CD8-positive, alpha-beta T cell (primary cell): ENCODE measurements at places on chromosomes 3 and 15.

DNA sequence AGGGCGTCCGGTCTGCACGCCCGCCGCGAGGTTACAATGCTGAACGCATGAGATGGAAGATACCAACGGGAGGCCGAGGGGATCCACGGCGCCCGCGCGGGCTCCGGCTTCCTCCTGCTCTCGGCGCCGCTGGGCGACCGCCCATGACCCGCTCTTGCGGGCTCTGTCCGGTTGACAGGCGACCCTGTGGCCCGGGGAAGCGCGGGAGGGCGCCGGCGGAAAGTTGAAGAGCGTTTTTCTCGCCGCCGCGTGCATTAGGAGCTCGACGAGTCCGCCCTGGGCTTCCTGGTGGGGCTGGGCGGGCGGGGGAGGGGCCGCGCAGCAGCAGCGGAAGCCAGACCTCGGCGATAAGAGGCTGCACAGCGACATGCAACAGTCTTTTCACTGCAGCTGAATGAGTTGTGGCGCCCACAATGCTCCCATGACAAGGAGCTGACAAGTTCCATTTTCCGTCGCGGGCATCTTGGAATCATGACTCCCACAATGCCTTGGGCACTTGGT, at the start of gene MBNL1:
TSS of gene MBNL1 (plus strand) at position 375 of the 501 bp plus-strand sequence. CDS start 31,265 bp downstream, outside the sequence.
- DNase-seq = peak; percentile 90

DNA sequence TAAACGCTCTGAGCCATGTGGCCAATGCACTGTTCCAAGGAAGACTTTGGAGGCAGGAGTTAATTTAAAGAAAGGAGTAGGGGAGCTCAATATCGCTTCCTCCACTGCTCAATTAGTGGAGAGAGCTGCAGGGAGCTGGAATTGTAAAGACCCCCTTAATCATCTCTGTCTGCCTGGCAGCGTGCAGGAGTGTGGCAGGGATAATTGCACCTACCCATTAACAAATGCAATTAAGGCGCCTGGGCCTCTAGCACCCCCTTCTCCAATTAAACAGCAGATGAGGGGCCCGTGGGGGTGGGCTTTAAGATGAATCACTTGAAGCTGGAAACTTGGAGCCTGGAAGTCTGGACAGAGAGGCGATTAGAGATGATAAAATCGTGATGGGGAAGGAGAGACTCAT, 61.7 kb upstream of the GLCE start:
- no peak for DNase-seq

- DNase-seq = no peak
These were observed 18.7 kb downstream of the TNFAIP8L3 start for GRCh38 chr15:51075826-51076523.

DNA sequence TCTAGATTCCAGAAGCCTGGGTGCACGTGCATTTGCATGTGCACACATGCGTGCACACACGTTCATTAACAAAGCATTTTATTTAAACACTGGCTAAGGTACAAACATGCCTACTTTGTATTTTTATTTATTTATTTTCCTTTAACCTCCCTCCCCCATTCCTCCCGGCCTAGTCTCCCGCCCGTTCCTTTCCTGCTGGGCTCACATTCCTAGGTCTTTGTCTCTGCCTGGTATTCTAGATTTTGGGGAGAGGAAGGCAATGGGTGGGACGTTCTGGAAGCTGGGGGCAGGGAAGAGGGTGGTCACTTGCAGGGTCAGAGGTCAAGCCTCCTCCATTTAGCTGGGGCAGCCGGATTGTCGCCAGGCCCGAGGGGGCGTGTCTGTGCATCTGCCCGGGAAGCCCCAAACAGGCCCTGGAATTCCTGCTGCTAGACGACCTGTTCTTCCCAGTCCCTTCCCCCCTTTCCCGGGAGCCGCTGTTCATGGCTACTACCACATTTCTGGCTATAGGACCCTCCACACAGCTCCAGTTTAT, 51.8 kb downstream of the TRIM71 start:
- DNase-seq = no peak

DNA sequence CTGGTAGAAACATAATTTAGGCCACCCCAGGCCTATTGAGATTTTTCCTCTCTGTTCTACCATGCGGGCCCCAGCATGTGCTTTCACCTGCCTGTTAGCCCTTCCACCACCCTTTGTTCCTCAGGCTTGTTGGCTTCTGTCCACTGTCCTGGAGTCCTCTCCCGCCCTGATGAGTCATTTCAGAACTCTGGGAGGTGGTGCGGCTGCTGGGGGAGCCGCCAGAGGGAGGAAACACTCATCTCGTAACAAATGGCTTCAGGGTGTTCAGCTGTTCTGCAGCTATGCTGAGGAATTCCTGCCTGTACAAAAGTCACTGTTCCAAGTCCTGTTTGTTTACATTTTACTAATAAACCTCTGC, 36.3 kb downstream of the LRTM1 start:
- DNase-seq = no peak

DNA sequence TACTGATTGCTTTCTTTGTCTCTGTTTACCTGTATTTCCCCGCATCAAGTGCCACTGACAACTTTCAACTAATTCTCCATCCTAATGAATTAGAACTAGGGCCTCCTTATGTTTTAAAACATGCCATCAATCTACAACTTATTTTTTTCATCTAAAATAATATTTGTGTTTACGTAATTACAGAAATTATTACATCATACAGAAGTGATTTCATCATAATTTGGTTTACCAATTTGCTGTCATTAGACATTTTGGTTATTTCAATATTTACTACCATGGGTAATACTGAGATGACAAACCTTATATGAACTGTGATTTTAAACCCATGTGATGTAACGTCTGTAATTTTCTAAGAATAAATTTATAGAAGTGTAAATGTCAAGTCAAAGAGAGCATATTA, 468.0 kb upstream of the IL12A start:
- DNase-seq = no peak

- no peak for DNase-seq
These were observed 125.1 kb upstream of the IQSEC1 start for GRCh38 chr3:13198264-13198879.

DNA sequence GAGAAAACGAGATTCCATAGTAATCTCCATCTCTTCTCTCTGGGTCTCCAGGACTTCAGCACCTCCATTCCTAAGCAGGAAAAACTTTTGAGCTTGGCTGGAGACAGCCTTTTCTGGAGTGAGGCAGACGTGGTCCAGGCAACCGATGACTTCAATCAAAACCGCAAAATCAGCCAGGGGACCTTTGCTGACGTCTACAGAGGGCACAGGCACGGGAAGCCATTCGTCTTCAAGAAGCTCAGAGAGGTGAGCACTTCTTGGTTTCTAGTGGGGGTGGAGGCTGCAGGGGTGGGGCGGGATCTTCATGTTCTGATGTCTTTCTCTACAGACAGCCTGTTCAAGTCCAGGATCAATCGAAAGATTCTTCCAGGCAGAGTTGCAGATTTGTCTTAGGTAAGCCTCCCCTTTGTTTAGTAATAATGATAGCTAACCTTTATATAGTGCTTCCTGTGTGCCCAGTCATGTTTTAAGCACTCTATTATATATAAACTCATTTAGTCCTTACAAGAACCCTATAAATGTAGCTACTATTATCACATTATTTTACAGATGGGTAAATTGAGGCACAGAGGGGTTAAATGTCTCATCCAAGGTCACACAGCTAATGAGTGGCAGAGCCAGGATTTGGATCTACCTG, 35.0 kb upstream of the TATDN2 start:
- DNase-seq = no peak

DNA sequence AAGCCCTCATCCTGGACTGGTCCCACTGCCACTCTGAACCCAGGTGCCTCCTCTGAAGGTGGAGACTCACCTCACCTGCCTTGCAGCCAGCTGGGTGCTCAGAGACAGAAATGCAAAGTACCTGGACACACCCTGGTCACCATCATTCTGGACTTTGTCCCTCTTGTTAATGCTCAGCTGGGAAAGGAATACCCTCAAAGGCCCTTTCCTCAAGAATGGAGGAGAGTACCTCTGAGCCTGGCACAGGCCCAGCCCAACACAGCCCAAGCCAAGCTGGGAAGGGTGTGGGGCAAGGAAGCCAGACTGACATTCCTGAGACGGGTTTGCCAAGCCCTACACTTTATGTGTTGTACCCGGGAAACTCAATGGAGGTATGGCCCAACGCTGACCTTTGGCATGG, 983 bp upstream of the ALAS1 start:
- peak; percentile 17 for DNase-seq

GRCh38 chr15:64333986-64334929, 21.7 kb downstream of the CSNK1G1 start:
- peak; percentile 42 for DNase-seq

GRCh38 chr3:99041747-99042146, 140.3 kb upstream of the DCBLD2 start:
- no peak for DNase-seq

- DNase-seq = no peak
These were observed 322.7 kb downstream of the SV2B start for GRCh38 chr15:91422797-91423196.

DNA sequence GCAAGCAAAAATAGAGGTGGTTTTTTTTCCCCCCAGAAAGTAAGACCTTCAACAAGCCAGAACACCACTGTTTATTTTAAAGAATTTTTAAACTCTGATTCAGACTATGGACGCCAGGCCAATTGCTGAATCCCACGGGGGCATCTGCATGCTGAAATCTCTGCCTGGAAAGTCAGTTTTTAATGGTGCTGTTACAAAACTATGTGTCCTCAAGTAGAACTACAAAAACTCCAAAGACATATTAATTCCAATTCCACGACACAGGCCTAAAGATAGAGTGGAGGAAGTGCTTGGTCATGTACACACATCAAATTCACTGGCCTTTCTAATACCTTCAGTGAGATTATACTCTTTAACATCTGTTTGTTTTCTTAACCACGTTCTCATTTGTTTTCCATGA, 490.5 kb upstream of the NR2F2 start:
- no peak for DNase-seq

DNA sequence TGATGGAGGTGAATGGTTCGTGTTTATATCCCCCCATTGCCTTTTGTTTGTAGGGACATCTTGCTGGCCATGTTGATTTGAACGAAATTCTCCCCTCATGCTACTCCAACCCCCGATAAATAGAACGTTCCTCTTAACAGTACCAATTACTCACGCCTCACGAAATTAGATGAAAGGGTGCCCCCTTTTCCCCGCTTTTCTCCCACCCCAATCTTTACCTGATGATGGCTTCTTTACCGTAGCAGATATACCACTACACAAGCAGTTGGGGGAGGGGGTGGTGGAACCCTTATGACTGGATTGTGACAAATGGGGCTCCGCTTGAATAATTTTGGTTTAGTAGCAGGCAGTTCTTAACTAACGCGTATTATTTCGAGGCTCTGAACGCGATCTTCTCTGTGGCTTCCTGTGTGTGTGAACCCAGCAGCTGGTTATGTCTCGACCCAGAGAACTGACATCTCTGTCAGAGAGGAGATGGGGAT, 1.1 kb downstream of the PIAS1 start:
- DNase-seq = peak; percentile 73

GRCh38 chr3:53672981-53673380, 173.2 kb downstream of the CHDH start:
- DNase-seq = no peak

DNA sequence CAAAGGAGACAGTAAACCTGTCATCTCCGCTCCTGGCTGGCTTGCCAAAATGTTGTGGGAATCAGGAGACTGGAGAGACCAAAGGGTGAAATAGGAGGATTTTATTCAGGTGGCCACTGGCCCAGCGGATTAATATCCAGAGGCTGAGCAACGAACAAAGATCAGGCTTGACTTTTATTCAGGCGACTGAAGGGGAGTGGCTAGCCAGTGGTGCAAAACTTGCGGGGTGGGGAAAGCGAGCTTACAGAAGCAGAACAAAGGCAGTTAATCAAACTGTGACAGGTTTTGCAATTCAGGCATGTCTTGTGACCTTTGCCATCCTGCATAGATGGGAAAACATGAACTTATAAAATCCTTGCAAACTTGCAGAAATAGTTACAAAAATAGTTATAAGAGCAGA, 19.8 kb upstream of the ACAD9 start:
- DNase-seq = no peak

DNA sequence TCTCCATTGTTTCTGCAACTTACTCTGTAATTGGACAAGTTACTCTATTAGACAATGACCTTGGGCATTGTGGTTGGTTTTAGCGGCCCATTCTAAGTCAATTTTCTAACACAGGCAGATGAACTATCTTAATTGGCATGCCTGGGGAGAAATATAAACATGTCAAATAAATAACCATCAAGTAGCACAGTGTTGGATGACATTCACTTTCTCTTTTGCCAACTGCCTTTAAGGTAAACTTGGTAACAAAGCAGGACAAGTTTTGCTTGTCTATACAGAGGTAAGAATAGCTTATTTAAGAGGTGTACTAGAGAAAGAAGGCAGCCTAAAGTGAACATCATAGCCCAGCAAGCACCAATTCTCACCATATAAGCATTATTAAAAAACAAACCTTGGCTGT, 599.6 kb downstream of the GBE1 start:
- no peak for DNase-seq

- DNase-seq = no peak
These were observed 914 bp upstream of the PTH1R start for GRCh38 chr3:46876313-46877300.

GRCh38 chr15:60801395-60801794, 322.5 kb upstream of the ICE2 start:
- DNase-seq = no peak

GRCh38 chr15:61256231-61256630, 27.1 kb upstream of the RORA start:
- no peak for DNase-seq

DNA sequence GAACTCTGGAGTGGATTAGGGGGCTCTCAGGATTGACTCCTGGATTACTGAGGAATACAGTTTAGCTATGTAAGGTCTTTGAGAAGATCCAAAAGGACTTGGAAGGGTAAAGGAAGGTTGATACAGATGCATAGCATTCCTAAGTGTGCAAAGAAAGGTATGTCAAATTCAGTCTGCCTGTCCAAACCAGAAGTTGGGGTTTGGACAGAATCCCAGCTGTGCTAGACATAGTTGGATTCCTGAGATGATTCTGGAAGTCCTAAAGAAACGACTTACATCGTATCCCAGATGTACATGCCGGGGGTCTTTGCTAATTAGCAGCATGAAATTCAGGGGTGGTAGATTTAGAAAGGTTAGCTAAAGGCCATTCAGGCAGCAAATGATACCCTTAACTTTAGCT, 97.7 kb upstream of the TSPAN3 start:
- no peak for DNase-seq

GRCh38 chr15:87572381-87572910, 684.1 kb downstream of the NTRK3 start:
- no peak for DNase-seq

- no peak for DNase-seq
These were observed 286.1 kb upstream of the TPM1 start for GRCh38 chr15:62756326-62756994.

DNA sequence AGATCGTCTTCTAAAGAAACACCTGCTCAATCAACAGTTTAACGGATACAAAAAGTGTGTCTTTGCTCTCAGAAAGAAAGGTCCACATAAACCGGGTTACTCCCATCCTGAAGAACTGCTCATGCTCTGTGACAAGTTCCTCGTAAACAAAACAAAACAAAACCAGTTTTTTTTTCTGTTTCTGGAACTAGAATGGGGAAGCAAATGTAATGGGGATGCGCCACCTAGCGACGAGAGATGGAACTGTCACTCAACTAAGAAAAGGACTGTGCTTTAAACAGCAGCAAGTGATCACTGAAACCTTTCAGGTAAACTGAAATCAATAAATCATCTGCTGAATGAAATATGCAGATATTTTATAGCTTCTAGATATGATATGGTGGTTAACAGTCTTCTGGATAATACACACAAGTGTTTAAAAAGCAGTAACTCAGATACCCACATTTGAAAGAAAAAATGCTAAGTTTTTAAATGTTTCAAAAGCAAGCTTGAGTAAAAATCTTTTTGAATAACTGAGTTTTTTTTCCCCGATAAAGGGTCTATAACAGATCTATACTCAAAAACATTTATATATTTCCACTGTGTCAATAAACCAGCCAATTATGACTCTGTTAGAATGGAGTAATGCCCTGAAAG, 10.9 kb downstream of the TM2D3 start:
- peak; percentile 78 for DNase-seq

- no peak for DNase-seq
These were observed 111.1 kb downstream of the RASA2 start for GRCh38 chr3:141597931-141598330.
